ENCODE measurements at places on chromosomes 4 and X. TPM values are rescaled to one million over a fixed set of nuclear protein-coding genes. Genes with fewer than 3 reads are reported as not detected.
A peak's percentile ranks its signal among the peaks of the same experiment; 100 is the strongest.

The AFF1 gene
- total RNA-seq, result 60.0 TPM

The RHOXF2 gene
- total RNA-seq, result not detected

- no peak overlapping the region for H3K4me3 ChIP-seq
- no peaks in the 10 kb centered on the region for H3K36me3 ChIP-seq
- DNase-seq, result no peak
Observed at GRCh38 chr4:70336043-70336442, 1.3 kb downstream of the CABS1 start.

DNA sequence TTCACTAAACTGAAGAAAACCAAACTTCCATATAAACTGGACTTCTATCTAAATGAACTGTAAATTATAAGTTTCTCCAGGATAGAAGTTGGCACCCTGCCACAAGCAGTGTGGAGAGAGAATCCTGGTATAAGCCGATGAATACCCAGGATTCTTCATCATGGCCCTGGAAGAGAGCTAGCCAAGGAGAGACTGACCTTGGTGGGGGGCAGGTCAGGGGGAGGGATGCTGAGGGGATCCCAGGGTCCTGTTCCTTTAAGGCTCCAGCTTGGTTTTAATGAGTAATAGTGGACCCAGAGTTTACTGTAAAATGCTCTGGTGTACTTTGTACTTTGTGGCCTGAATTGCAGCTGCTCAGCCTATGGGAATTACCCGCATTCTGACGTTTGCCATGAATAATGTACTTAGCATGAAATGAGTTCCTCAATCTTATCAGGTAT is 16.9 kb downstream of the RASSF6 start:
- peak overlapping the region; percentile 21 for H3K4me3 ChIP-seq
- H3K36me3 ChIP-seq, result no peaks in the 10 kb centered on the region
- peak overlapping the region; percentile 25 for H3K27ac ChIP-seq
- H3K4me1 ChIP-seq, result peaks cover 47% of the 10 kb centered on the region

The PGRMC2 gene
- 28.3 TPM for total RNA-seq

DNA sequence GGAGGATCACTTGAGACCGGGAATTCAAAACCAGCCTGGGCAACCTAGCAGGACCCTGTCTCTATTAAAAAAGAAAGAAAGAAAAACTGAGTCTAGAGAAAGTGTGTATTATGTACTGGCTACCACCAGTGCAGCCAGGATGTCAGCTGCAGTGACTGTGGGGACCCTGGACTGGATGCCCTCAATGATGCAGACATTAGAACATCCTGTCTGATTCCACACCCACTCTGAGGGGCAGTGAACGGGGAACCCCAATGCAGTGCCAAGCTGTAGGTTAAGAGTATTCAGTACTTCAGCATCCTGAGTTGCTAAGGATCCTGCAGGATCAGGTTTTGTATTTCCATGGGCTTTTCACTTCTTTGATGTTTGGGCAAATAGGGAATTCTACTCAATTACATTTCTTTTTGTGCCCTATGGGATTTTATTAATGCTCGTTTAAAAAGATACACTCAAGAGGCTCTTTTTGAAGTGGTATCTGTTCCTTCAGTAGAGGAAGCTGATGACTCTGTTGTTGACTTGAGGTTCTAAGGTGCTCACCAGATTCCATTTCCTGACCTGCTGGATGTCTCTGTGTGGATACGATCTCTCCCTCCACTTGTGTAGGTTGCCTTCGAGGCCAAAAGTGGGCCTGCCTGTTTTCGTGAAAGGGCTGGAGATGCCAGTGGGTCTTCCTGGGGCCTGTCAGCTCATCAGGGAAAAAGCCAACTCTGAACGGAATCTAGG is 85.9 kb upstream of the CLCN4 start:
- no peaks in the 10 kb centered on the region for H3K27me3 ChIP-seq
- H3K36me3 ChIP-seq, result peaks cover 47% of the 10 kb centered on the region
- no peak overlapping the region for H3K4me3 ChIP-seq
- peaks cover 10% of the 10 kb centered on the region for H3K4me1 ChIP-seq

DNA sequence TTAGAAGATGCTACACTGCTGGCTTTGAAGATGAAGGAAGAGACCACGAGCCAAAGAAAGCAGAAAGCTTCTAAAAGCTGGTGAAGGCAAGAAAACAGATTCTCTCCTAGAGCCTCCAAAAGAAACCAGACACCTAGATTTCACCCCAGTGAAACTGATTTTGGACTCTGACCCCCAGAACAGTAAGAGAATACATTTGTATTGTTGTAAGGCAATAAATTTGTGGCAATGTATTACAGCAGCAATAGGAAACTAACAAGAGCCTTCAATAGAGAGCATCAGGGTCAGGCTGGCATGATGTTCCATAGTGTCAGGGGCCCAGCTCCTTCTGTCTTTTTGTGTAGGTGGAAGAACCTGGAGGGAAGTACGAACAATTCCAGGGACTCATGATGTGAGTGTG is 6.0 kb upstream of the TEC start:
- no peaks in the 10 kb centered on the region for H3K36me3 ChIP-seq
- no peak for DNase-seq
- no peak overlapping the region for H3K27ac ChIP-seq
- H3K27me3 ChIP-seq, result no peaks in the 10 kb centered on the region
- peaks cover 10% of the 10 kb centered on the region for H3K4me1 ChIP-seq

The MAGEA11 gene
- total RNA-seq, result not detected

Data from activated B cell treated with CpG ODN at 0.5 μM for 24 hours (primary cell).